ENCODE measurements at places on chromosomes 16 and 17. TPM values are rescaled to one million over a fixed set of nuclear protein-coding genes. Genes with fewer than 3 reads are reported as not detected.

Gene OR3A3
- not detected for total RNA-seq

Gene FBXO39
- total RNA-seq = 0.17 TPM

Gene CHP2
- total RNA-seq = not detected

Gene ZNF213
- 3.4 TPM for total RNA-seq

Gene STX1B
- 0.27 TPM for total RNA-seq

Gene ALOX15
- total RNA-seq = not detected

Gene TAC4
- not detected for total RNA-seq

Gene CCL2
- not detected for total RNA-seq

Gene GAS7
- total RNA-seq = 5.2 TPM

Gene GLIS2
- 0.29 TPM for total RNA-seq

Gene NATD1
- 4.9 TPM for total RNA-seq

Gene TSPOAP1
- 32.8 TPM for total RNA-seq

Gene RHBDF1
- total RNA-seq = 0.75 TPM

Gene KRTAP4-12
- not detected for total RNA-seq

Gene MT1M
- not detected for total RNA-seq

Gene HS3ST6
- not detected for total RNA-seq

Gene MYL4
- total RNA-seq = not detected

Gene CMTR2
- 8.4 TPM for total RNA-seq

Gene SLC9A5
- total RNA-seq = 1.3 TPM

Gene CACNG4
- total RNA-seq = not detected

Gene CHRNB1
- 7.2 TPM for total RNA-seq

Gene CAPNS2
- total RNA-seq = not detected

Gene PRSS33
- not detected for total RNA-seq

Gene CMTM2
- 0.70 TPM for total RNA-seq

Gene WSCD1
- total RNA-seq = not detected

Gene TEKT1
- 0.37 TPM for total RNA-seq

Gene CACNG1
- total RNA-seq = not detected

Gene ITGAD
- not detected for total RNA-seq

Gene CTCF
- total RNA-seq = 48.5 TPM

Gene AGRP
- total RNA-seq = not detected

Gene ACSM5
- total RNA-seq = not detected

Gene LASP1
- 115 TPM for total RNA-seq

Gene C17orf113
- total RNA-seq = 0.85 TPM

Gene PIRT
- not detected for total RNA-seq

Gene NUDT16L1
- total RNA-seq = 49.6 TPM

Gene MAP3K14
- total RNA-seq = 49.1 TPM

Gene CLEC19A
- not detected for total RNA-seq

Gene RTN4RL1
- total RNA-seq = 0.21 TPM

Gene EVI2B
- total RNA-seq = 106 TPM

Gene SRCIN1
- 0.52 TPM for total RNA-seq

Gene MAPT
- 2.3 TPM for total RNA-seq

Gene MPP3
- not detected for total RNA-seq

Gene SPATA22
- total RNA-seq = 0.22 TPM

Gene TBC1D3C
- total RNA-seq = not detected

Gene GTF3C1
- total RNA-seq = 55.6 TPM

Gene CCL4
- total RNA-seq = 2.4 TPM

All from T-helper 17 cell (primary cell).